ENCODE measurements at places on chromosomes 7 and 10.

GRCh38 chr7:141481971-141482370 lies 69.2 kb upstream of the AGK start:
- DNase-seq, result no peak

- DNase-seq, result no peak
These were observed 357.7 kb upstream of the LRRN3 start for GRCh38 chr7:110733221-110733620.

- DNase-seq, result no peak
These were observed 3.5 kb downstream of the CYTH3 start for GRCh38 chr7:6268907-6269306.

DNA sequence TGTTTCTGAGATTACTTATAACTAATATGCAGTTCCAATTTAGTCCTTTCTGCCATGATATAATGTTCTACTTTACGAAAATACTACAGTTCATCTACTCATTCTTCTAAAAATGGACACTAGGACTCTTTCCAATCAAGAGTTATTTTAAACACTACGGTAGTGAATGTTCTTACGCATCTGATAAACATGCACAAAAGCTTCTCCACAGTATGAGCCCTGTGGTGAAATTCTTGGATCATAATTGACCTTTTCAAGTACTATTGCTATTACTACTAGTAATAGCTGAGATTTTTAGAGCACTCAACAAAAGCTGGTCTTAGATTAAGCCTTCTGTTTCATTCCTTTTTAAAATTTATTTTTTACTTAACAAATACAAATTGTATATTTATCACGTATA lies 106.4 kb downstream of the CH25H start:
- DNase-seq, result no peak

- DNase-seq, result no peak
These were observed 14.5 kb downstream of the XRCC2 start for GRCh38 chr7:152661479-152661878.

GRCh38 chr7:1890289-1891235 lies 220.5 kb downstream of the ELFN1 start:
- DNase-seq, result no peak

GRCh38 chr10:97140902-97141745 lies 44.6 kb downstream of the SLIT1 start:
- no peak for DNase-seq

DNA sequence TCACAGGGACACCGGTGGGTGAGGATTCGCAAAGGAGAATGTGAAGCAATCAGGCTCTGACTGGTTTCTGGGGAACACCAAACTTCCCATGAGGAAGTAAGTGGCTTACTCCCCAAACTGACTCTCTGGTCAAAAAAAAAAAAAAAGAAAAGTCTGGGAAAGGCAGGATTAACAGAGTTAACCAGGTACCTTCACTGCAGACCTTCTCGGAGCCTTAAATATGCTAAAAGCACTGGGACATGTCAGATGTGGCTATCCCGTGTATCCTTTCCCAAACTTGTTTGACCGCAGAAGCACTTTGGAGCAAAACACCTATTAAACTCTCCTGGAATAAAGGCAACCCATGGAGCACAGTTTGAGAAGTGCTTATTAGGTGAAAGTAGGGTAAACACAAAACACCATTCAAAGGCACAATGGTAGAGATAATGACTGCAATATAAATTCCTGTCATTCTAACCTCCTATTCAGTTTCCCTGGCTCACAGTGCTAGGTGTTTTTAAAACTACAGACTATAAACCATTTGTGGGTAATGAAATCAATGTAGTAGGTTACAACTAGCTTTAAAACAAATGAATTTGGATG lies 44.1 kb upstream of the MXI1 start:
- DNase-seq, result no peak

GRCh38 chr7:15033039-15033438 lies 130.5 kb upstream of the DGKB start:
- DNase-seq, result no peak

Data from NCI-H446 (cell line).